Astrocyte (in vitro differentiated cells and primary cell): ENCODE measurements at places on chromosomes 13 and 19. TPM values are rescaled to one million over a fixed set of nuclear protein-coding genes. Genes with fewer than 3 reads are reported as not detected.

DNA sequence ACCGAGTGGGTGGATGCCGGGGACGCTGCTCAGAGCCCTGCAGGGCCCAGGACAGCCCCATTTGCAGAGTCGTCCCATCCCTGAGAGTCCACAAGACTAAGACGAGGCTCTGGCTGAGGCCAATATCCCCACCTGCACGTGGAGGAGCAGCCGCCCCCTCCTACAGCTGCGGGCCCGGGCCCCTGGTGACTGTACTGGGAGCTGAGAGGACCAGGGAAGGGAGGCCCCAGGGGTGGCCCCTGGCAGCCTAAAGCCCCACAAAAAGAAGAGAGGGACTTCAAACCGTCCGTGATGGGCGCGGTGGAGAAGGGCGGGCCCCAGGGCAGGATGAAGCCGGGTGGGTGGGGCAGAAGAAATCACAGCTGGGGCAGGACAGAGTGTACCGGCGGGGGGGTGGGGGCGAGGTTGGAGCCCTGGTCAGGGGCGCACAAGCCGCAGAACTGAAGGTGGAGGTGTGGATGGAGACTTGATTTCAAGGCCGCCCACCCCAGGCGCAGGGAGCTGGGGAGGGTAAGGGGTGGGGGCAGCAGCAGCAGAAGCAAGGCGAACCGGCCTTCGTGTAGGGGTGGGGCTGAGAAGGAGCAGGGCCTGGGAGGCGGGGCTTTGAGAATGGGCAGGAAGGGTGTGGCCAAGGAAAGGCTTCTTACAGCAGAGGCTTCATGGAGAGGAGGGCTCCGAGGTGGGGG is 12.9 kb downstream of the CFD start:
- peak; percentile 56 for DNase-seq

DNA sequence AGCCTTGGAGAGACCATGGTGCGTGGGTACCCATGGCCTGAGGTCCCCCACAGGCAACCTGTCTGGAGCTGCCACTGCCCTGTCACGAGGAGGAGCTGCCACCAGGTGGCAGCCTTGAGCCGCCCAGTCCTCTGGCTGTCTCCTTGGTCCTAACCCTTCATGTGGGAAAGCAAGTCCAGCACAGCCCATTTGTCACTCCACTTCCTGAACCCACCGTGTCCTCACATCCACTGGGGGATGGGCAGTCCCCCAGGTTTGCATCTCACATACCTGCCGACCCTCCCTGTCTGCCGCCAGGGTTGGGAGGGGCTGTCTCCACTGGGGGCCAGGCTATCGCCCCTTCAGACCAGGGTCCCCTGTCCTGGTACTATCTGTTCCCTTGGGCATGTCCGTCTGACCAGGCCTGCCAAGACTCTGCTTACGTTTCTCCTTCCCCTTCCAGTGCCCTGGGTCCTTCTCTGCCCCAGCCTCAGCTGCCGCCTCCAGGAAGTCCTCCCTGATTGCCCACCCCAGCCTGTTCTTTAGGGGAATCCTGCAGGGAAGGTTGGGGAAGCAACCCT is 4.5 kb downstream of the FAM174C start:
- DNase-seq, result peak; percentile 42

DNA sequence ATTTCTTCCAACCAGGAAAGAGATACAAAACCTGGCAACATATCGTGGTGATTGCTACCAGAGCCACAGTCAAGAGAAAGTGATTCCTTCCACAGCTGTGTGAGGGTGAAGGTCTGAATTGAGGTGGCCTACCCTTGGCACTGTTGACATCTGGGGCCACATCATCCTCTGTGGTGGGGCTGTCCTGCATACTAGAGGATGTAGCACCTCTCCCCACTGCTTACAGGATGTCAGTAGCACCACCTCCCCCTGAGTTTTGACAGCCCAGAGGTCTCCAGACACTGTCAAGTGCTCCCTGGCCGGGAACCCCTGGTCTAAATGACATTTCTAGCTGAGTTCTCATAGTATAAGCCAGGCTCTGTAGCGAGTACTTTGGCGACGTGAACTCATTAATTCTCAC is 15.5 kb downstream of the PTGER1 start:
- no peak for DNase-seq

GRCh38 chr19:45444318-45445041 is 20.8 kb upstream of the ERCC1 start:
- peak; percentile 64 for DNase-seq

DNA sequence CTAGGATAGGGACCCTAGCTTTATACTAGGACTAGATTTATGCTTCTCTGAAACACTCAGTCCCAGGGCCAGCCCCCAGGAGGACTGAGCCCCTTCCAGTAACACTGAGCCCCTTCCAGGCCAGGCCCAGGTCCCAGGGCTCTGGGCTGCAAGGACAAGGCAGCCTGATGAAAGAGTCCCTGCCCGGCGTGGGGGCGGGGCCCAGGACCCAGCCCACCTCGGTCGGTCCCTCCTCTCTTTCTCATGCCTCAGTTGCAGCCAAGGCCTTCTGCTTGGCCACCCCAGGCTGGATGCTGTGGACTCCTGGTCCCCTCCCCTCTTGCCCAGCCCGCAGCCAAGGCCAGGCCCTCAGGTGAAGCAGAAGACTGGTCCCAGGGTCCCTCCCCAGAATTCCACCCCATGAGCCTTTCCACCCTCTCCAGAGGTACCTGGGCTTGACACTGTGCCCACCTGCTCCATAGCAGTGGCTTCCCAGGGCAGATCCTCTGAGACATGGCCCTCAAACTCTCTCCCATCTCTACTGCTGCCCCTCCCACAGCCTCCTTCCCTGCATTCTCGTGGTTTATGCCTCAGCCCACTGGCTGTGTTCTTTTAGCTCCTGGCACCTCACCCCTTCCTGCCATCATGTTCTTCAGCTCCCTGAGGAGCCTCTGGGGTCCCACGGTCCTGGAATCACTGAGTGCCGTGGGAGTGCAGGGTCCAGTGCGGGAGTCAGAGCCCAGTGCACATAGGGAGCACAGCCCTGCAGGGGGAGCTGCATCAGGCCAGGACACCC is 53.6 kb upstream of the C1QTNF9B start:
- DNase-seq, result no peak

- peak; percentile 85 for DNase-seq
Measured at GRCh38 chr19:55519451-55520311, 17.3 kb downstream of the SBK2 start.

GRCh38 chr19:3867971-3868769 is 668 bp downstream of the ZFR2 start:
- DNase-seq, result no peak

DNA sequence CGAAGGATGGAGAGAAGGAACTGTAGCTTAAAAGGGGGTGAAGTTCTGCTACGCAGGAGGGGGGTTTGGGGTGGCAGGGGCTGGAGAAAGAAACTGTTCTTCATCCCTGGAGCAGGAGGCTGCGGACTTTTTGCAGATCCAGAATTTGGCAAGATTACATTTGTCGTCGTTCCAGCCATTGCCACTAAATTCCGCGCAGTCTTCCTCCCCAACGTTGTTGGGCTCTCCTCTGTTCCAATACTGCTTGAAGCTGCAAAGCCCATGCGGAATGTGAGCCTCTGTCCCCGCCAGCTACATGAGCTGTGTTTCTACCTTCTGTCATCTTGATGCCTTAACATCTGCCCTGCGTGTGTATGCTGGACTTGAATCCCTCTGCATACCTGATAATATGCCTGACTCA is 4.3 kb downstream of the CD209 start:
- DNase-seq, result no peak

DNA sequence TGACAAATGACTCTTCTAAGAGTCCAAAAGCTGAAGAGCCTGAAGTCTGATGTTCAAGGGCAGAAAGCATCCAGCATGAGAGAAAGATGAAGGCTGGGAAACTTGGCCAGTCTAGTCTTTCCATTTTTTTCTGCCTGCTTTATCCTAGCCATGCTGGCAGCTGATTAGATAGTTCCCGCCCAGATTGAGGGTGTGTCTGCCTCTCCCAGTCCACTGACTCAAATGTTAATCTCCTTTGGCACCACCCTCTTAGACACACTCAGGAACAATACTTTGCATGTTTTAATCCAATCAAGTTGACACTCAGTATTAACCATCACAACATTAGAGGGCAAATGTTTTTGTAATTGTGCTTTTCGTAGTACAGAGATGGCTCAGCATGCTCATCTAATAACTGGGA is 267.5 kb upstream of the KLHL1 start:
- DNase-seq, result no peak

DNA sequence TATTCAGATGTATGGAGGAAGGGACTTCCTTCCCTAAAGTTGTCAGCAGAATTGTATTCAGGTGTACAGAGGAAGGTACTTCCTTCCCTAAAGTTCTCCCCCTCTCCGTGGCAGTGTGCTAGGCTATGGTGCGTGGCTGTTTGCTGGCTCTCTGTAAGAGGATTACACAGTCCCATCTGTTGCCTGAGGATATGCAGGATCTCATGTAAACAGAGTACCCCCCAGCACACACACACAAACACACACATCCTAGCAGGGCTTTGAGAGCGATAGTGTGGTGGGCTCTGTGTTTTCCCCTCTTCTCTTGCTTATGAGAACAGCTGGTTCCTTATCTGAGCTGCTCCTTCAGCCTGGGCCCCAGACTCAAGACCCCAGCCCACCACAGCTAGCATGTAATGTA is 10.3 kb downstream of the NEK5 start:
- no peak for DNase-seq

DNA sequence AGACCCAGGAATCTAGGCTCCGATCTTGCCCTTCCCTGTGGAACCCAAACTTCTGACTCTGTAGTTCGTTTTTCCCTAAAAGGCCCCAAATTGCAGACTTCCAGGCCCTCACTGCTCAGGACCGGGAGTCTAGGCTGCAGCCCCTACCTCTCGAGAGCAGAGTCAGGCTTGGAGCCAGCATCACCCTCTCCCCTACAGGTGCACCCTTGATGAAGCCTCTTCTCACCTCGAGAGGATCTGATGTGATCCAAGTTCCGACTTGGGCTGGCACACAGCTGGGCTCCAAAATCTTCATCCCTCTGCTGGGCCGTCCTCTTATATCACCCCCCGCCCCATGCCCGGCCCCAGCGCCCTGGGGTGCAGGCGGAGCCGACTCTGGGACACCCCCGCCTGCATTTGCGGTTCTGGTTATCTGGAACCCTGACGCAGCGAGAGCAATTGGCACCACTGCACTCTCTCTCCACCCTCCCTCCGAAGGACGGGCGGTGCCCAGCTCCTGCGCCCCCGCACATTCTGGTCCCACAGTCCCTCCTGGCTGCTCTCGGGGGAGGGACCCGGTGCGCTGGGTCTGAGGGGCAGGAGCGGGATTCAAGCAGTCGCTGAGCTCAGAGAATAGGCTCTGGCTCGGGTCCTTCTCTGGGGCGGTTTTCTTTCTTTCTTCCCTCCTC is at the start of gene KLK7:
KLK7 (minus strand) TSS at position 293 of the 668 bp plus-strand sequence. CDS start 1,518 bp downstream, outside the sequence.
- DNase-seq, result no peak

- peak; percentile 40 for DNase-seq
Measured at GRCh38 chr13:21071924-21072323, 10.5 kb upstream of the LATS2 start.

GRCh38 chr19:19546751-19547162 is 8.7 kb downstream of the CILP2 start:
- no peak for DNase-seq

DNA sequence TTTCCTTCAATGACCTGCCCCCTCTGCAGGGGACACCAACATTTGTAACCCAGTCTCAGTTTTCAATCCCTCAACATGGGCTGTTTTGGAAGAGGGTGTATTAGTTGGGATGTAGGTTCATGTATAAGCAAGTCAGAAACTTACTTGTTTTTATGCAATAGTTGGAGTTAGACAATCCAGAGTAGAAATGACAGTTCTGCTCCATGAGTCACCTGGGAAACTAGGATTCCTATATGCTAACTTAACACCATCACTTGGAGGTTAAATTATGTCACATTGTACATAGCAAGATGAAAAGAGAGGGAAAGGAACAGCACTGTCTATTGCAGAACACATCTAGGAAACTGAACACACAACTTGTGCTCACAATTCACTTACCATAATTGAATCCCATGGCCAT is 436.4 kb downstream of the RFC3 start:
- no peak for DNase-seq

DNA sequence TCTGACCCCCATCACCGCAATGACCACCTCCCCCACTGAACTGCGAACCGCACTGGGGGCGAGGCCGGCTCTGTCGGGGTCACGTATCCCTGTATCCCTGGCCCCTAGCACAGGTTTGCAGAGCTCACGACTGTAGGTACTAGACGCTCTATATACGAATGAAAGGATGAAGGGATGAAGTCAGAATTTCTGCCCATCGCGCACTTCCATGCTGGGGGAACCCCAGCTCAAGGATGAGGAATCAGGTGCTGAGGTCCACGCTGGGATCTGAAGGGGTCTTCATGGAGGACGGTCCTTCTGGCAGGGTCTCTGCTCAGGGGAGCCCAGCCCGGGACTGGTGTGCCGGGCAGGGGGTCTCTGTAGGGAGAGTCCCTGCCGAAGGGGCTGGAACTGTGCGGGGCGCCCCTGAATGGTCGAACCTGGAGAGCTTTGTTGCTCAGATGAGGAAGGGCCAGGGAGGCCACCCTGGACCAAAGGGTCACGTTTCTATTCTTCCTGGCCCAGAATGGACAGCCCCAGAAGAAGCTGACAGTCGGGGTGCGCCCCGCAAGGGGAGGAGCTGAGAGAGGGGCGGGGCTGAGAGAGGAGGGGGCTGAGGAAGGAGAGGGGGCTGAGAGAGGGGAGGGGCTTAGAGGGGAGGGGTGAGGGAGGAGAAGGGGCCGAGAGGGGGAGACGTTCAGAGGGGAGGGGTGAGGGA is 37.9 kb upstream of the SEMA6B start:
- DNase-seq, result no peak

DNA sequence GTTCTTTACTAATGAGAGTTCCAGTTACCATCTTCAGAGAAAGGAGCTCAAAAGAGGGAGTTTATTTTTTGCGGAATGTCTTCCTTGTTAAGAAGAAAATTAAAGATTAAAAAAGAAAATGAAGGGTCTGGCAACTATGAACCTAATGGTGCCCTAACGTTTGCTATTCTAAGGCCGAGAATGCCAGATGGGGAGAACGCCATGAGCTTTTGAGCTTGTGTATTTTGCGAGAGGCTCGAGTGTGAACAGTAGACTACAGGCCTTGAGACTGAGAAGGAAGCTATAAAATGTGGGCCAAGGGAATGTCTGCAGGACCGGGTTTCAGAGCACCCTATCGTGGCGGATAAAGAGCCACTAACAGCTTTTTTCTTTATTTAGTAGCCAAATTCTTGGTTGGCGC is 6.7 kb downstream of the FGF14 start:
- no peak for DNase-seq

DNA sequence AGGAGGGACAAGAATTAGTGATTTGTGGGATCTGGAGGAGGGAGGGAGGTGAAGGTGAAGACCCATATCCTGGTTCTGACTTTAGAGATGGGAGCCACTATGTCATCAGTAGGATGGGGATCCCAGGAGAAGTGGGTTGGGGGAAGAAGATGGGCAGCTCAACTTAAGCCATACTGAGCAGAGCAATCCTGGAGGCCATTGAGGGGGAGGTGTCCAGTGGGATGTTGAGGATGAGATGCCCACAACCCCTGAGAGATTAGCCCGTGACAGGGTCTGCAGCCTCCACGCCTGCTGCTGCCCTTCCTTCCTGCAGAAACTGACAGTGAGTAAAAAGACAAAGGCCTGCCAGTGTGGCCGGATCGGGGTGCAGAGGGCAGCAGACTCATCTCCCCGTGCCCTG is 11.2 kb upstream of the SIGLEC6 start:
- no peak for DNase-seq

Gene IRF2BP1
- total RNA-seq, result 18.8 and 22.9 TPM in 2 replicates

Gene IGFL2
- 9.8 and 11.3 TPM in 2 replicates for total RNA-seq

Gene SLC46A3
- total RNA-seq, result 6.1 and 8.6 TPM in 2 replicates

Gene MEF2B
- total RNA-seq, result 0.58 and 1.7 TPM in 2 replicates

Gene FPR2
- not detected in 2 replicates for total RNA-seq

Gene RPS15
- 973 and 1,045 TPM in 2 replicates for total RNA-seq

Gene TYROBP
- not detected in 2 replicates for total RNA-seq

Gene HS6ST3
- 0.07 TPM in 1 of 2 replicates, not detected in the other for total RNA-seq

Gene DAND5
- 0.14 TPM in 1 of 2 replicates, not detected in the other for total RNA-seq

Gene NAPSA
- total RNA-seq, result not detected in 2 replicates

Gene ZNF566
- total RNA-seq, result 10.0 and 16.0 TPM in 2 replicates

Gene ZNF497
- 0.43 and 0.55 TPM in 2 replicates for total RNA-seq

Gene TLE6
- 0.11 TPM in 1 of 2 replicates, not detected in the other for total RNA-seq
